ENCODE measurements at places on chromosomes 1 and 21.

- no peak for DNase-seq
Measured at GRCh38 chr1:200128944-200129879, 101.7 kb downstream of the NR5A2 start.

DNA sequence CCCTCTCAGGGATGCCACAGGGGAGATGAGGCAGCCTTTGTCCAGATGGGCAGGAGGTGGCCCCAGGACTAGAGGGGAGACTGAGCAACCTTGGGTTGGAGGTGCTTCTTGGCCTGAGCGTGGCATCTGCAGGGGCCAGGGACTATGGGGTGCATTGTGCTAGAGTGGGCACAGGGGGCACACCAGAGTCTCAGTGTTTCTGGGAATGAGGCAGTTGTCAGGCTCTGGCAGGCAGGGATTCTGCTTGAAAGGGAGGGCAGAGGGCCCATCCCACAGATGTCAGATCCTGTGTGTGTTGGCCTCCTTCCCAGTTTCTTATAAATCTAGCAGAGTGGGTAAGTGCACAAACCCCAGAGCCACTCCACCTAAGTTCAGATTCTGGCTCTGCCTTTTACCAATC lies 13.7 kb downstream of the LGR6 start:
- DNase-seq = peak; percentile 63

DNA sequence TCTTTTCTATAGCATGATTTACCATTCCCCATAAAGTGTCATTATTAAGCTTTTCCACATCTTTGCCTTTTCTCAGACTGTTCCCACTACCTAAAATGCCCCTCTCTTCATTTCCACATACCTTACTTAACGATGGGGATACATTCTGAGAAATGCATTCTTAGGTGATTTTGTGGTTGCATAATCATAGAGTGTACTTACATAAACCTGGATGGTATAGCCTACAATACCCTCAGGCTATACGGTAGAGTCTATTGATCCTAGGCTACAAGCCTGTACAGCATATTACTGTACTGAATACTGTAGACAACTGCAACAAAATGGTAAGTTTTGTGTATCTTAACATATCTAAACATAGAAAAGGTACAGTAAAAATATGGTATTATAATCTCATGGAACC lies 54.8 kb upstream of the MUTYH start:
- DNase-seq = no peak

DNA sequence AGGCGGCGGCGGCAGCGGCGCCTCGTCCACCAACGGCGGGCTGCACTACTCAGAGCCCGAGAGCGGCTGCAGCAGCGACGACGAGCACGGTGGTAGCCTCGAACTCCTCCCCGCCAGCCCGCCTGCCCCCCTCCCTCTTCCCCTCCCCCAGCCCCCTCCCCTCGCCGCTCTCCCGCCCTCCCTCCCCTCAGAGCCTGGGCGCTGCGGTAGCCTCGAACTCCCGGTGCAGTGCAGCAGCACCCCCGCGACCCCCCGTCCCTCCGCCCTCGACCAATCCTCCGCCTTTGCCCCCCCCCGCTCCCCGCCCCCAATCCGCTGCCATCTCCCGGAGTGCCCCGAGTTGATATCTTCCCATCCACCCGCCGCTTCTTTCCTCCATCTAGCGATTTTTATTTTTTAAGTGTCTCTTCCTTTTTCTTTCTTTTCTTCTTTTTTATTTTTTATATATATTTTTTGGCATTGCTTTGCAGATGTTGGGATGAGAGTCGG lies 516 bp downstream of the RCOR3 start:
- peak; percentile 53 for DNase-seq

DNA sequence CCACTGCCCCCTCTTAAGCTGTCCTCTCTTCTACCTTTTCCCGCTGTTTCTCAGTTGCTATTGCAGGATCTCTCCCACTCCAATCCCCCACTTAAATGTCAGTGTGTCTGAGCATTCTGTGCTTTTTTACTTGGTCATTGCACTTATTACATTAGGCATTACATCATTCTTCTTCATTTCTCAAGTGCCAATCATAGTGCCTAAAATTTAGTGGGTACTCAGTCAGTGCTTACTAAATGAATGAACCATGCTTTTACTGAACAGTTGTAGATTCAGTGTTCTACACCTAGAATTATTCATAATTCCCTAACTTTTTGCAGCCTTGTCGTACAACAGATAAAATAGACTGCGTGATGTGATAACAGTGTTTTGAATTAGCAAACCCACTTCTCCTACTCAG lies 19.4 kb downstream of the ARMH1 start:
- no peak for DNase-seq
